ENCODE measurements at places on chromosomes 4 and X.

GRCh38 chr4:151486168-151486567 lies 77.2 kb downstream of the FHIP1A start:
- DNase-seq: no peak

- no peak for DNase-seq
Measured at GRCh38 chr4:157425897-157426296, 205.4 kb downstream of the GRIA2 start.

DNA sequence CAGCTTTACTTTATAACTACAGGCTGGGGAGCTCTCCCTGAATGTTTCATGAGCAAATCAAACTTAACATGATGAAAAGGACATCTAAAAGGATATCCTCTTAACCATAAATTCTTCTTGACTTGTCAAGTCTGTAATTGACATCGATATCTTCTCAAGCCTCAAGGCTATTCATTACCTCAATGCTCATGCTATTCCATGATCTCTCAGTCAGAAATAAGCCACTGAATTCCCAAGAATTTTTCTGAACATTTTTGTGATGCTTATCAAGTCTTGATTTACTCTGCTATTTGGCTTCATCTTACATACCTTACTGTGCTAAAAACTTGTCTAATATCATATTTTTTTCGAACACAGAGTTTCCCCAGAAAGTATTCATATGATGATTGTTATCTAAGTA lies 433.4 kb downstream of the PDGFC start:
- DNase-seq: no peak

DNA sequence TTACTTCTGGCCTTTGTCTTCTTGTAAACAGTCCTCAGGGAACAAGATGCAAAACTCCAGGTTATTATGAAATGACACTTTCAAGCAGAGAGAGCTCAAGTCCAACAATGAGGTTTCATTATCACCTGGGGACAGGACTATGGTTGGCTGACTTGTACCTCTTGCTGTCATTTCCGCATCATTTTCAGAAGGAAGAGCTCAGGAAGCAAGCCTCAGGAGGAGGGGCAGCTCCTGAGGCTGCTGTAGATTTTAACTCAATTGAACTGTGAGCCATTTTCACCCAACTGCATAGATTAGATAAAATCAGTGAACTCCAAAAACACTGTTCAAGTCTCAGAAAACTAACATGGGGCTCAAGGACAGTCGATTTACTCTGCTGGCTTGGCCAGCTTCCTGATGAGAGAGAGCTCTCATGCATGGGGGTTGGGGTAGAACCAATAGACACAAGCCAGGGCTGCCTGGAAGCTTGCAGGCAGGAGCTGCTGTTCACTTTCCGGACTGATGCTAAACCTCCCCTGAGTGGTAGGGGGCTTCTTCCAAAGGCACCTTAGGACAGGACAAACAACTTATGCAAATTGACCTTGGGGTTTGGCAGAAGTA lies 23.6 kb downstream of the TMEM255A start:
- DNase-seq: no peak

- no peak for DNase-seq
Measured at GRCh38 chr4:140955641-140956040, 177.6 kb downstream of the RNF150 start.

- no peak for DNase-seq
Measured at GRCh38 chr4:69896530-69897116, 34.2 kb upstream of the CSN1S1 start.

GRCh38 chrX:16136080-16136479 lies 12.7 kb downstream of the GRPR start:
- DNase-seq: no peak

GRCh38 chr4:38774181-38774955 lies 8.4 kb downstream of the TLR10 start:
- DNase-seq: no peak

- DNase-seq: no peak
Measured at GRCh38 chr4:100420571-100420970, 97.3 kb downstream of the EMCN start.

- peak; percentile 32 for DNase-seq
Measured at GRCh38 chr4:47031751-47032404, 511 bp downstream of the GABRB1 start.

GRCh38 chr4:5749568-5749967 lies 38.6 kb downstream of the EVC start:
- no peak for DNase-seq

DNA sequence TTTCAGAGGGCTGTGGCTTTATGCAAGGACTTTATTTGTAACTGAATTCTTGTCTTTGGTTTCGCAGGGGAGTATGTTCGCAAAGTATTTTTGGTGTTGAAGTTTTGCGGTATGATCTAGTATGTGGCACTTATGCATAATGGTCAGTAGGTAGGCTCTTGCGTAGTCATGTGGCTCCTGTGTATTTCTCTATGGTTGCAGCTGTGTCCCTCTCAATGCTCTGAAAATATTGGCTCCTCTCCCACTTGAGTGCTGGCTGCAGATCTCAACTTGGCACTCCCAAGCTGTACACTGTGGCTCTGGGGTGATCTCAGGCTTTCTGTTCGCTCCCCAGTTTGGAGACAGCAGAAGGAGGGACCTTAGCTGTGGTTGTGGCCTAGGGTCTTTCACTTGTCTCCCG lies 24.8 kb downstream of the ARMCX5 start:
- DNase-seq: no peak

GRCh38 chrX:129634541-129634940 lies 20.2 kb downstream of the APLN start:
- DNase-seq: no peak

DNA sequence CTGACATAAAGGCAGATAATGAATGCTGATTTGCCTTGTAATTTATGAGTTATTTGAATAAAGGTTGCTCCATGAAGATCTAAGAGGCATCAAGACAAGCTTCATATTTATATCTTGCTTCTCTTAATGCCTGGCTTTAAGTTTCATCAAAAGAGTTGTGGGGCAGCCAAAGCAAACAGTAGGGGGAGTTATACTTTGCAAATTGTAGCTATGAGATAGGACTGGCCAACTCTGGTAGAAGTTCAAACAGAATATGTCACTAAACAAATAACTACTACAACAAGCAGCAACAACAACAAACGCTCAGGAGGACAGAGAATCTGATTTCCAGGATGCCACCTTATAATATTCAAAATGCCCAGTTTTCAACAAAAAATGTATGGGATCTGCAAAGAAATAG lies 69.1 kb upstream of the PLAC1 start:
- no peak for DNase-seq
